ENCODE measurements at places on chromosomes 4 and X.

GRCh38 chrX:102672856-102673255, 21.6 kb downstream of the GPRASP1 start:
- DNase-seq = no peak

DNA sequence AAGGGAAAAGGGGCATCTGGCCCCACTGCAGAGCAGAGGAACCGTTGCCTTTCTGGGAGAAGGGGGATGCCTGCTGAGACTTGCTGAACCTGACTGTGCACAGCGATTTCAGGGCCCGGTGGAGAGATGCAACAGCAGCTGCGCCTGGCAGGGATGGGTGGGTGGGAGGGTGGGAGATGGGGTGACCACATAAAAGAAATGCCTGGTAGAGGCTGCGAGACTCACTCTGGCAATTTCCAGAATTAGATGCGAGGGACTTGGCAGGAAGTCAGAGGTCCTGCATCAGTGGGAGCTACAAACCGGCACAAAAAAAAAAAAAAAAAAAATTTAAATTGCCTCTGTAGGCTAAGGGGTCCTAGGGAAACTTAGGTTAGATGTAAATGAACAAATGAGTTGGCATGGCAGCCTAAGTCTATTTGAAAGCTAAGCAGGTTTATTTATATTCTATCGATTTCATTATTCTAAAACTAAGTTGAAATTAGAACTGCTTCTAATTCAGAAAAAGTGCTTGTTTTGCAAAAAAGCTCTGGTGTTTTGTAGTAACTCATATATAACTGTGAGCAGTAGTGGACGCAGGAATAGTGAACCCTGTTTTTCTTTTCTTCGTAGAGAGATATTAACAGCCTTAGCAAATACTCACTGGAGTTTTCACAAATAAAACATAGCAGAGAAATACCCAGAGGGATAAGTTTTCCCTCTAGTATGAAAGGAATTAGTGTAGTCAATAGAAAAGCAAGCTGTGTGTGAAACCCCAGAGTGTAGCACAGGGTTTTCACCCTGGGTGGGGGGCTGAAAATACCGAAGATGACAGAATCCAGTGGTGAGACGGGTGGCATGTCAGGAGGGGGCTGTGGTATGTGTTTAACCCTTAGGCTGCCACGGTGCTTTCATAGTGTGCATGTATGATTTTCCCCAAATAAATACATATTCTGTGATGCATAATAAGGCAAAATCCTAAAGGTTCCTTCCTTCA, 130.1 kb downstream of the EGF start:
- DNase-seq = no peak

DNA sequence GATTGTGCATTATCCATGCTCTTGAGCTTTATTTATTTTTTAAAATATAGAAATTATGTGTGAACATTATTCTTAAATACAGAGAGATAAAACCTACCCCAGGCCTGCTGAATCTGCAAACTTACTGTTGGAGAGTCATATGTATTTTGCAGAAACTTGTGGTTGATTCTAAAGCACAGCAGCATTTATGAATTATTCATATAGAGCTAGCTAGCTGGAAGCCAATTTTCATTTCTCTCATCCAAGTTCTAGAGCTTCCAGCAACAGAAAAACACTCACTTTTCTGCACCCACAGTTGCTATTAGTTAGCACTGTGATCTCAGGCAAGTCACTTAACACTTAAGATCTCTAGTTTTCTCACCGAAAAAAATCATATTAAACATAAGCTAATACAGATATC, 479.5 kb upstream of the FAM47C start:
- no peak for DNase-seq

DNA sequence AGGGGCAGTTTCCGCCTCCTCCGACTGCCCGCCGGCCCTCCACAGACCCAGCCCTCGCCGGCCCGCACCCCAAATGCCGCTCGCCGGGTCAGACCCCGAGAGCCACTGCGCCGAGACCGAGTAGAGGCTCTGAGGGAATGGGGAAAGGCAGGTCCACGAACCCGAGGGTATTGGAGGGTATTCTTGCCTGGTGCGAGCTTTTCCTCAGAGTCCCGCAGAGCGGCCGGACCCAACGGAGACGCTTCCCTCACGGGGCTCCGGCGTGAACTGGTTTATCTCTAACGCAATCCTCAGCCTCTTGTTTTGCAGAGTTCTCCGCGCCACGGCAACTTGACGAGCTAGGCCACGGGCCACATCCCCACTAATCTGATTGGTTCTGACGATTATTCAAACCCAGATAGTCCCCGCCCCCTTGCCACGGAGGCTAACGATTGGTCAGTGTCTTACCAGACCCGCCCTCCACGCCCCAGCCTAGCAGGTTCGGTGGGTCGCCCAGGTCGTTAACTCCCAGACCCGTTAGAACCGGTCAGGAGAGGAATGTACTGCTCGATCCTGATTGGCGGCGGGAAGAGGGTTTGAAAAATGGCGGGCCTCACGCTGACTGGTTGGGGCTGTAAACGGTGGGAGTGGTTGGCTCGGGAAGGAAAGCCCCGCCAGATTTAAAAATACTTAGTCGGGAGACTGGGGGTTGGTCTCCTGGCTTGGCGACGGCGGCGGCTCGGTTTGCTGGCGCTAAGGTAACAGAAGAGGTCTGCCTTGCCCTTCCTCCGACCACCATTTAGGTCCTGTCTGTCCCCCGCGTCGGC, at the start of gene HMGB2:
Gene HMGB2, minus strand, starts transcription at position 274 of the 806 bp plus-strand sequence. CDS start 709 bp downstream, outside the sequence.
- peak; percentile 100 for DNase-seq

DNA sequence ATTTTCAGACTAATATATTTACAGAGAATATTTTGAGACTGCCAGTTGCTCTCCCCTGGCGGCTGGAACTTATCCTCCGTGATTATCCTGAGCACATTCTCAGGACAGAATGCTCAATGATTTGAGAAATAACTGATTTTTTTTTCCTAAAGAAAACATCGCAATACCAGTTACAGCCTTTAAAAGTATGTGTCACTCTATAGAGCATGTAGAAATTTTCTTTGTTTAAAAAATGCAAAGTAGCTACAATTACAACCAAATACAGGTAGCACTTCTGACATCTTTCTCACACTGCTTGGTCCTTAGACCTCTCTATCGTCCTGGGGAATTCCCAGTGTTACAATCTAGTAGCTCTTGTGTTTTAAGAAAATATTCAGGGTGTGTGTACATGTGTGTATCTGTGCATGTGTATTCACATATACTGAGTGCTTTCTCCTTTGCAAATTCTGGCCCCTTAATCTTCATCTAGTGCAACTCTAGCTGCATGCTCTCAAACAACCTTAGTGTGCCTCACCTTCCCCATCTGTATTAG, 13.8 kb downstream of the APBB2 start:
- DNase-seq = no peak

DNA sequence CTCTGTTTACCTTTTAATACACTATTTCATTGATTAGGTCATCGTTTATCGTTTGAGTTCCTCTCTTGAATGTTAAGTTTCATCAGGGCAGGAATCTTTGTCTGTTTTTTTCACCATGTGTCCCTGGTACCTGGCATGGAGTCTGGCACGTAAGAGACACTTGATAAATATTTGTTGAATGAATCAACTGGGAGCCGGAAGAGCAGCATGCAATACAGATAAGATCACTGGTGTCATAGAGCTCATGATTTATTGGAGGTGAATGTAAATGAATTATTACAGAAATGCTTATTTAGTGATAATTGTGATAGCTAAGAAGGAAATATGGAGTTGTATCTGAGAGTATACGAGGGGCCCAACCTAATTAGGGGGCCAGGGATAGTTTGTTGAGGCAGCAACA, 62.8 kb downstream of the UCHL1 start:
- DNase-seq = no peak

DNA sequence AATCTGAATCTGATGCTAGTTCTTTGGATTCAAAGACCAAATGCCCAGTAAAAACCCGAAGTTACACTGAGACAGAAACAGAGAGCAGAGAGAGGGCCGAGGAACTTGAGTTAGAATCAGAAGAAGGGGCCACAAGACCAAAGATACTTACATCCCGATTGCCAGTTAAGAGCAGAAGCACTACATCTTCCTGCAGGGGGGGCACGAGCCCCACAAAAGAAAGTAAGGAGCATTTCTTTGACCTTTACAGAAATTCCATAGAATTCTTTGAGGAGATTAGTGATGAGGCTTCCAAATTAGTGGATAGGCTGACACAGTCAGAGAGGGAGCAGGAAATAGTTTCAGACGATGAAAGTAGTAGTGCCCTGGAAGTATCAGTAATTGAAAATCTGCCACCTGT, 309.3 kb downstream of the ANK2 start:
- no peak for DNase-seq

GRCh38 chr4:138341739-138342415, 99.7 kb upstream of the SLC7A11 start:
- no peak for DNase-seq

DNA sequence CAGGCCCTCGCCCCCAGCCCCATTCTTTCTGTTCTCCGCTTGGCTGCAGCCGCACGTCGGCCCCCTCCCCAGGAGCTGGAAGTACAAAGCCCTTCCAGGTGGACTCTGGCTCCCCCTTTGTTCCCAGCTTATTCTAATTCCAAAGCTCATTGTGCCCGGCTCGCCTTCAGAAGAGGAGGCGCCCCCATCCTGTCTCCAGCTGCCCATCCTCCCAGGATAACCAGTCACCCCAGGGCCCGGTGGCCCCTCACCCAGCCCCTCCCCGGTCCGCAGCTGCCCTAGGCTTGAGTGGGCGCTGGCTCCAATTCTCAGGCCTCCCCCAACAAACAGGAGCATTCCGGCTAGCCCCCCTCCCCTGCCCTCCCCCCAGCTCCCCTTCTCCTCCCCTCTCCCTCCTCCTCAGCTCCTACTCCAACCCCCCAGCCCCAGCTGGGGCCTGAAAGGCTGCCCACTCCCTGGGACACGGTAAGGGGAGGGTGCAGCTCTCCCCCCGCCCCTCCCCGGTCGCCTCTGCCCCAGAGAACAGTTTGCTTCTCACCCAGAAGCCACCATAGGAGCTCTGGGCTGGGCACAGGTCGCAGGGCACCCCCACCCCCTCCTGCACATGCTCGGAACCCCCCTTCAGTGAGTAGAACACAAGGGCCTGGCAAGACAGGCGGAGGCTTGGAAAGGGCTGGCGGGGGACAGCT, 3.1 kb upstream of the SLC6A8 start:
- no peak for DNase-seq

DNA sequence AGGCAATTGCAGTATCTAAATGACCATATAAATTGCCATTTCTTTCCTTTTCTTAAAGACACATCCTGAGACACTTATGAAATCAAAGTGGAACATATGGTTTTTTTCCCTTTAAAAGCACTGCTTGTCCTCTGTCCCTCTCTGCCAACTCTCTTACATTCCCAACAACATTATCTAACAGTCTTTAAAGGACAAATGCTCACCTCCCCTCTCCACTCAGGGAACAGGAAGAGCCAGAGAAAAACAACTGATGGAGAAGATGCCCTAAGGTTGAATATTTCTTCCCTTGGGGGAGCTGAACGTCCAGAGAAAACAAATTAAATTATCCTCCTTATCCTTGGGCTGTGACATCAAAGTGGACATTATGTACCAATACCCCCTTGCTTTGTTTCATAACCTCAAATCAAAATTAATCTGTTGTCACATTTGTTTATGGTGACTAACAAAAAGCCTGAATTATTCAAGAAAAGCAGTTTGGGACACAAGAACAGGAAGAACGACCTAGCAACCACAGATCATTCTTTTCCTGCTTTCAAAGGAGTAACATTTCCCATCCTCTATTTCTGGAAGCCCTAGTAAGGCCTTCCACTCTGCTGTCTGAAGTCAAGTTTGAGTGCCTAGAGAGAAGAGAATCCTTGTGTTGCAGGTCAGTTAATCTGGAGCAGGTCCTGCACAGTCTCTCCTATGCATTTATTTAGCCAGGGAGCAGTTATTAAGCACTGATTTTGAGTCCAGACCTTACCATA, 52.6 kb upstream of the PAGE1 start:
- DNase-seq = no peak

GRCh38 chrX:47621851-47622250, 2.2 kb upstream of the SYN1 start:
- DNase-seq = no peak

DNA sequence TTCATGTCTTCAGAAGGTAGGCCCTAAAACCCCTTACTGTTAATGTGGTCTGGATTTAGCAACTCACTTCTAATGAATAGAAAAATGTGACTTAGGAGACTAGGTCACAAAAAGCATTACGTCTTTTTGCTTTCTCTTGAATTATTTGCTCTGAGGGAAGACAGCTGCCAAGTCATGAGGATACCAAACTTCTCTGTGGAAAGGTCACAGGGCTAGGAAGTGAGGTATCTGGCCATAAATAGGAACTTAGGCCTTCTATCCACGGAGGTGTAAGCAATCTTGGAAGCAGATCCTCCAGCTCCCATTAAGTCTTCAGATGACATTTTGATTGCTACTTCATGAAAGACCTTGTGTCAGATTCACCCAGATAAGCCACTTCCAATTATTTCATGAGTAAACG, 120.6 kb downstream of the JADE1 start:
- no peak for DNase-seq

DNA sequence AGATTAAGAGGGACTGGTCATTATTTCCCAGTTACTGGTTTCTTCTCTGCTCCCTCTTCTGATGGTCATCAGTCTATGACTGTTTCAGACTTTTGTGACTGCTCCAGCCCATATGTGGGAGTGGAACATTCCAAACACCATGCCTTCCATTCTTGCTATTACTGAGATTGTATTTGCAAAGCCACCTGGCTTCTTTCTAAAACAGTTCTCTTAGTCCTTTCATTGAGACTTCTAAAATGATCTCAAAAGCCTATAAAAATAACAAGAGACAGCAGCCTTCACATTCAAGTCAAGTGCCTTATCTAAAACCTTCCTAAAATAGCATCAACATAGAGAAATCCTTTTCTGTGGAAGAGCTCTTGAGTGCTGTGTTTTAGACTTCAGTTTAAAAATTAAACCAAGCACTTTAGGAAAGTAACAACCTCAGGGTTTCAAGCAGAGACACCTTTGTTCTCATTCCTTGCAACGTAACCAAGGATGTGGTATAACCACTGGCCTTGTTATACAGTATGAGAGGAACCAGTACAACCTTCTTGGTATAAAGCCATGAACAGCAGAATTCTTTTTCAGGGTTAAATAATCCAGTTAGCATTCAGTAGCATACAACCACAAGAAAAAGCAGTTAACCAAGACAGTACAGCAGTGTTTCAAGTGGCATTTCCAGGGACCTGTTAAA, 97.1 kb downstream of the NFKB1 start:
- DNase-seq = no peak

GRCh38 chrX:154370300-154371016, 4.0 kb downstream of the FLNA start:
- DNase-seq = no peak

DNA sequence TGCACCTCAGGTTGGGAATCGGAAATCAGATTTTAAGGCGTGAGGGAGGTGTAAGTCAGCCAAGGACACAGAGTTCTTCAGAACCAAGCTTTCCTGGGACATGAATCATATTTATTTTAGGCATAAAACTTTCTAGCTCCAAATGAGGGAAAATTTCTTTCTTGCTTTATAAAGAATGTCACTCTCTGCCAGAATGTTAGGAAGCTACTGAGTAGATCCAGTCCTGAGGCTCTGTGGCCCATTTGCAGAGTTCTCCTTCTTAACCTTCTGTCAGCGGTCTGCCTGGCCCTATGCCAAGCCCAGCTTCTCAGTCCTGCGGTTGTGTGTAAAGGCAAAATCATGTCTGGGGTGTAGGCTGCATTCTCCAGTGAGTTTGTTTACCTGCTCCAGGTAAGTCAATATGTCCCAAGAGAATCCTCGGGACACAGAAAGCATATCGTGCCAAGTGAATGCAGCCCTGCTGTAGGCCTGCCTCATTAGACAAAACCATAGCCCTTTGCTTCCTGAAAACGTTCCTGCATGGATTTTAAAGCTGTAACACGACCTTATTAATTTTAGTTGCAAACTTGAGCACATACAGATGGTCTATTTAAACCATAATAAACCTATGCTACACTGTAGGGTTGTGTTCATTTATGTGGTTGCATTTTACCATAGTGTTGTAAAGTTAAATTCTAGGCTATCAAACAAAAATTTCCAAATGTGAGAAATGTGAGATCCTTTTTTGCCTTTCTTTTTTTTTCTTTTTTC, 29.2 kb upstream of the CCNI start:
- peak; percentile 5 for DNase-seq

All from hippocampal formation (tissue), 2 donors.